Esophagus squamous epithelium (tissue), 5 donors: ENCODE measurements at places on chromosomes 5 and 9.

GRCh38 chr5:55852503-55852902, 1.3 kb downstream of the IL31RA start:
- no peak for DNase-seq

GRCh38 chr9:68913054-68913453, 100.9 kb downstream of the PRKACG start:
- DNase-seq: no peak

DNA sequence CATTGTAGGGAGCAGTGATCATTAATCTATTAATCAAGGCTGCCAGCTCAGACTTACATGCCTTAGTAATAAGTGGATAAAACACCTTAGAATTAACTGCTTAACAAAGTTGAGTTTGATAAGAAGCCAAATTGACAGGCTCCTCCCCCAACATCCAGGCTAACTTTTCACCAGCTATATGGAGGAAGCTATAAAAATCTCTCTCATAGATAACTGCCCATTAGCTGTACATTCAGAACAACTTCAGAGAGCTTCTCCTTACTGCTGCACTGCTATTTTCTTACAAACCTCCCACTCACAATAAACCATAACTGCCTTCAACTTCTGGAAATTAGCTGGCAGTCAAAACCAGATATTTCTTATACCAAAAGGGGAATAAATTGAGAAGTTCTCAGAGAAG, 364.1 kb downstream of the PRELID2 start:
- no peak for DNase-seq

DNA sequence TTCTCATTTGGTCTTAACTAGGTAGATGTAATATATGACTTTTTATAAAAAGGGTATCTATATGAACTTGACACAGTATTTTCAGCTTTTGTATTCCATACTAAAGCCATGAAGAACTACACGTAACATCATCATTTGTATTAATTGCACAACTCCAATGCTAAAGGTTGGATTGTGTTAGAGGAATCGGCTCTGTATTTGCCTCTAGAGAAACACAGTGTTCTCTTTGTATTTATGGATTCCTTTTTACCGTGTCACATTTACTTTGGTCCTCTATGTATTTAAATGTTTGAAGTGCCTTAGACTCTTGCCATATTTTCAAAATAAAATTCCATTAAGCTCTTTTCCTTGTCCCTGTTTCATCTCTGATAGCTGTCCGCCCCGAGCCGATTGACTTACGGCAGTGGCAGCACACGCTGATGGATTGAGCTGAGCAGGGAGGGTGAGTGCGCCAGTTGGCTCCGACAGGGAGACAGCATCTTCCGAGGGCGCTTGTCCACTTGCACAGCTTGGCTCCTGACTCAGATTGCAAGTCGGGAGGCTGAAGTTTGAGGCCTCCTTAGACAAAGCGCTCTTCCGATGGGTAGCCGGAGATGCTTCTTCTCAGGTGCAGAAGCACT, 95.6 kb upstream of the DMRT1 start:
- DNase-seq: no peak

- DNase-seq: no peak
Measured at GRCh38 chr9:71355884-71356283, 234.5 kb upstream of the TRPM3 start.

- no peak for DNase-seq
Measured at GRCh38 chr5:143550986-143551630, 147.6 kb upstream of the NR3C1 start.

- DNase-seq: no peak
Measured at GRCh38 chr5:111399113-111399512, 113.2 kb downstream of the STARD4 start.

DNA sequence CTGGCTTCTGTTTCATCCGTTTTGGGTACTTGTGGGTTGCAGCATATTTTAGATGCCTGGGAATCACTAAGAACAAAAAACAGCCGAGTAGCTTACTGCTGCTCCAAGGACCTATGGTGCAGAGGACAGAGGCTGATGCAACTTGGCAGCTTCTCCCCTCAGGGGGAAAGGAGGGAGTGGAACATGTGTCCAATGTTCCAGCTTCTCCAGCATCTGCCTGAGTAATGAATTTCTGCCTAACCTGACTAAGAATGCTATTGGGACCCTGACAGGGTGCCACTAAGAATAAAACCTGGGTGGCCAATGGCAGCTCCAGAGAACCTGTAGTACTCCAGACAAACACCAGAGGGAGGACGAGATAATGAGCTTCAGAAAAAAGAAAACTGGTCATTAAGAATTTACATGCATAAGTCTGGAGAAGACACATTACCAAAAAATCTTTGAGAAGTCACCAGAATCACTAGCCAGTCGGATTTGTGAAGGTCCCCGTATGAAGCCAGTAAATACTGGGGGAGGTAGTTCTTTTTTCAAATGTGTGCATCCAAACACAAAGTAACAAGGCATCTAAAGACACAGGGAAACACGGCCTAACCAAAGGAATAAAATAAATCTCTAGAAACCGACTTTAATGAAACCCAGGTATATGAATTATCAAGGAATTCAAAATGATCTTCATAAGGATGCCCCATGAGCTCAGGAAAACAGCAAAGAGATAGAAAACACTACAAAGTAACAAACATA, 293.5 kb downstream of the HINT1 start:
- no peak for DNase-seq

GRCh38 chr5:128427921-128428320, 110.1 kb downstream of the FBN2 start:
- no peak for DNase-seq

GRCh38 chr5:141664733-141665461, 13.7 kb upstream of the FCHSD1 start:
- no peak for DNase-seq
